Peyer's patch (tissue), 4 donors: ENCODE measurements at places on chromosomes 7 and 10. TPM values are rescaled to one million over a fixed set of nuclear protein-coding genes. Genes with fewer than 3 reads are reported as not detected.
A peak's percentile ranks its signal among the peaks of the same experiment; 100 is the strongest.

DNA sequence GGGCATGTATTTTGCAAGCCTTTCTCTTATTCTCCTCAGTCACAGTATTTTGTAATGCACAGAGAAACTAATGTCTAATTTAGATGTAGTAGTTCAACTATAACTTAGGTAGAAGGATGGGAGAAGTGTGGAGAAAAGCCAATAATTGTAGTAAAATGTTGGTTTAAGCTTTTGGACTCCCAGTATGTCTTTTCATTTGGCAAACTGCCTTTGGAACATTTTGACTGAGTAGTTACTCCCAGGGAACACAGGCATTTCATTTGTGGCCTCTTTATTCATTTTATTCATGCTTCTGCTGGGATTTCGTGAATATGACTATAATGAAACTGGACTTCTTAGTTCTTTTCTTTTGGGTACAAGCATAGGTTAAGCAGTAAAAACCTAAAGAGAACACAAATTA, 79.0 kb downstream of the EXOC4 start:
- DNase-seq, result no peak

- no peak for DNase-seq
Observed at GRCh38 chr10:132326344-132326889, 5.6 kb upstream of the LRRC27 start.

DNA sequence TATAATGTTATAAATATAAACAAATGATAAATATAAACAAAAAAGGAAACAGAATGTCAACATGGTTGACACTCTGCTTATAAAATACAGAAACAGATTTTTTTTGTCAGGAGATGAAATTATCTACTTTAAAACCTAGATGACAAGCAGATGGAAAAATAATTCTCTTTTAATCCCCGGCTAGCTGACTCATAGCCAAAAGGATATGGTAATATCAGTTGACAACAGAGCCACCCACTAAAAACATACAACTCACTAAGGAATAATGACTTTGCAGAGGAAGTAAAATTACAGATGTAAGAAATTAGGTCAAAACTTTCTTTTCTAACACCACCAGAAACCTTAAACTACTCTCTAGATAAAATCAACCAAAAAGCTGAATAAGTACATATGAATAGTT, 131.1 kb upstream of the ABCB5 start:
- no peak for DNase-seq

GRCh38 chr7:154929006-154929726, 73.8 kb downstream of the PAXIP1 start:
- no peak for DNase-seq

GRCh38 chr10:24449321-24449740, 240.4 kb downstream of the KIAA1217 start:
- no peak for DNase-seq

DNA sequence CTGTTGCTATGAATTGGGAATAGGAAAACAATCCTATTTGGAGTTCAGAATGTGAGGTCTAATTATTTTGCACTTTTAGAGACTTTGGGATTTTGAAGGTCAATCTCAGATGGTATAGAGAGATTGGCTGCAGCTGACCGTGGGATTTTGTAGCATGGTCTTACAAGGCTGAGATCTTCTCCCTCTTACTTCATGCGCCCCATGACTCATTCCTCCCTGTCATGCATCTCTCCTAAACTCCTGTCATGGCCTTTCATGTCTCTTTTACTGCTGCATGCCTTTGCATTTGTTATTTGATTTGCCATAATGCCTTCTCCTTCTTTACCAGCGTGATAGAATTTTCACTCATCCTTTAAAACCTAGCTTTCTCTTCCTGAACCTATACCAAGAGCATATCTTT, 133.1 kb downstream of the BBS9 start:
- no peak for DNase-seq

GRCh38 chr7:131839967-131840690, 283.7 kb upstream of the PODXL start:
- DNase-seq, result no peak

- no peak for DNase-seq
Observed at GRCh38 chr10:117450940-117451339, 75.7 kb upstream of the PDZD8 start.

DNA sequence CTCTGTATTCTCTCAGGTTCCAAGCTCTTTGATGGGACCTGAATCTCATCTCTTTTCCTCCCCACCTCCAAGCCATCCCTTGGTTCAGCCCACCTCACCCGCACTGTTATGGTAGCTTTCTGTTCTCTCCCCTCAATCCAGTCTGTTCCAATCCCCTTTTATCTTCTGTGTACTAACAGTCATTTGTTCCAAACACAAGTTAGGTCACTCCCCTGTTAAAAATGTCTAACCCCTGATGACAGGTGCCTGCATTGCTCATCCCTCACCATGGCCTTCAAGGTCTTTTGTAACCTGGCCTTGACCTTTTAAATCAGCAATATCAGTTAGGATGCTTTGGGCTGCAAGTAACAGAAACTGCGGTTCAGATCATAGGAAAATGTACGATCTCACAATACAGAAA, 74.8 kb downstream of the CYP26A1 start:
- no peak for DNase-seq

The CPN1 gene
- not detected for total RNA-seq

The MUC12 gene
- 11.6 TPM for total RNA-seq

GRCh38 chr7:29063872-29064271, 82.5 kb downstream of the CPVL start:
- DNase-seq, result no peak

GRCh38 chr10:33277135-33277536, 57.3 kb downstream of the NRP1 start:
- no peak for DNase-seq

DNA sequence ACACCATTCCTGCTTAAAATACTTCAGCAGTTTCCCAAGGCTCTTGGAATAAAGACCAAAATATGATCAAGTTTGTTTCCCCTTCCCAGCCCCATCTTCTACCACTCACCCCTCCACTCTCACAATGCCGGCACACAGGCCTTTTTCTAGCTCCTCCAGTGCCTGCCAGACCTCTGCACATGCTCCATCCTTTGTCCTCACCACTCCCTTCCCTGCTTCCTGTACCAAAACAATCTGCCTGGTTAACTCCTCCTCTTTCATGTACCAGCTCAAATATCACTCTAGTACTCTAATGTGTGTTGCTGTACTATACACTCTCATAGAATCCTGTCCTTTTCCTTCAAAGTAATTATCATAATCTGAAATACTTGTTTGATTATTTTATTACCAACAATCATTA, 19.4 kb downstream of the SCRN1 start:
- DNase-seq, result no peak

The THSD7A gene
- total RNA-seq, result 1.5 TPM

- no peak for DNase-seq
Observed at GRCh38 chr10:73207883-73208282, 39.2 kb downstream of the DNAJC9 start.

DNA sequence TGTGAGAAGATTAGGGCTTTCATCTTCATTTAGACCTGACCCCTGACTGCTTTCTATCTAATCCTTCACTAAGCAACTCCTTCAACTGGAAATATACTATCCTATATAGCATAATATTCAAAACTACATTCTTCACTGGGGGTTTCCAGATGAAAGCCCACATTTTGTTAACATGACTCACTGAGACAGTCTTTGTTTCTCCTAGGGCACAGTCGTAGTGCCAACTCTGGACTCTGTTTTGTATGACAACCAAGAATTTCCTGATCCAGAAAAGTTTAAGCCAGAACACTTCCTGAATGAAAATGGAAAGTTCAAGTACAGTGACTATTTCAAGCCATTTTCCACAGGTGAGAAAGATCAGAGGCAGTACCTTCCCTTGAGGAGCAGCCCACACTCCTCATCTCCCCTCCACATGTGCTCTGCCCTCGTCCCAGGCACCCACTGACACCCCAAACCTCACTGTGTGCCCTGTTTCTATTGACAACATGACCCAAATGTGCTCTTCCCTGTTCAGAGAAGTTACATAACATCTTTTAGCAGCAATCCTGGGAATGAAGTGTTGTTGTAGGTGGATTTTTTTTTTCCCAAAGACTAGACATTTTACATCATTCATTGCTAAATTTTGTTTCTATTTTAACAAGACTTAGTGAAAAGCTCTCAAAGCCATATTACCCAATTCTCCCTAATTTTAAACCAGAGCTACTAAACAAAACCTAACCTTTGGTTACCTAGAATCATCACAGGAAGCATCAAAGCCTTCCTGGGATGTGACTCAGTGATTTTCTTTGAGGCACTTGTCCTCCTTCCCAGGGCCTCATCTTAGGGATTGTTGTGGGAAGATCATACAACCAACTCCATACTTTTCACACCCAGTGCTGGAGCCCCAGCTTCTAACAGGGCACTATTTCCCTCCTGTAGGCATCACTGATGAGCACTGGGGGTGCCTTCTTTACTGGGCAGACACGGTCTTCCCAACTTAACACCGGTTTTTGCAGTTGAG, 10.7 kb downstream of the CYP2E1 start:
- no peak for DNase-seq

- DNase-seq, result peak; percentile 23
Observed at GRCh38 chr10:99560277-99561126, 27.8 kb downstream of the NKX2-3 start.

DNA sequence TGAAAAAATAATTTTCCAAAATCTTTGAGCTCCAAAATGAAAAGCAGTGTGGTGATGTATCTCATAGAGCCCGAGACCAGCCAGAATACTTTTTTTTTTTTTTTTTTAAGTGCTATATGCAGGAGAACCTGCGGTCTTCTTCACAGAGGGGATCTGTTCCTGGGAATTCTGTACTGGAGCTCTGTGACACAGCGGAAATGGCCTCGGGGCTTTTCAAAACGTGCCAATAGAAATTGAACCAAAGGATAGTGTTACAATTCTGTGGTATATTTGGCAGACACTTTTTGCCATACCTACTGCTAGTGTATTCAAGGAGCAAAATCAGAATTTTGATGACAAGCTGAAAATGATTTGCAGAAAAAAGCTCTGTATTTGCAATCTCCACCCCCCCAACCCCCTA, 1429.3 kb upstream of the LRRTM3 start:
- no peak for DNase-seq

- no peak for DNase-seq
Observed at GRCh38 chr10:35271086-35271858, 65.0 kb upstream of the CCNY start.

- DNase-seq, result no peak
Observed at GRCh38 chr7:87345962-87346371, 503 bp downstream of the CROT start.

GRCh38 chr7:157019718-157020451, 9.4 kb upstream of the MNX1 start:
- no peak for DNase-seq

The ANKRD2 gene
- total RNA-seq, result not detected
